Uterine smooth muscle cell (primary cell): ENCODE measurements at places on chromosomes 5 and 9. TPM values are rescaled to one million over a fixed set of nuclear protein-coding genes. Genes with fewer than 3 reads are reported as not detected.

The TIFAB gene
- total RNA-seq: under 0.01 TPM in 1 of 2 replicates, not detected in the other

The STX17 gene
- 20.7 and 21.9 TPM in 2 replicates for total RNA-seq

The ANKRD34B gene
- total RNA-seq: not detected in 2 replicates

The PCDHB16 gene
- 0.12 and 0.33 TPM in 2 replicates for total RNA-seq

The IFNB1 gene
- not detected in 2 replicates for total RNA-seq
